ENCODE measurements at places on chromosomes 16 and 17.

GRCh38 chr17:73401911-73402310, 90.1 kb upstream of the CDC42EP4 start:
- DNase-seq, result no peak

DNA sequence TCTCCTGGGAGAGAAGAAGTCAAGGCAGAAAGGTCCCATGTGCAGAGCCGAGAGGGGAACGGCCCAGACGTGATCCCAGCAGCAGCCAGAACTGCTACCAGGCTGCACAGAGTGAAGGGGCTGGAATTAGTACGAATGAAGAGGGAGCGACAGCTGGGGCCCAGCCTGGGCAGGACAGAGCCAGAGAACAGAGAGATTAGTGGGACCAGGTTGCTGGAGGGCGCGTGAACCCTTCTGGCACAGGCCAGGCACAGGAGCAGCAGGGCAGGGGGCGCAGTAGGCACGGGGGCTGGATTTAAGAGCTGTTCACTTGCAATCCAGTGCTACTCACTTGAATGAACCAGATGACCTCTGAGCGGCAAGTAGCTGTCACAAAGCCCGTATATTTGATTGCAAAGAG, 66.9 kb downstream of the PLXDC1 start:
- no peak for DNase-seq

- no peak for DNase-seq
Observed at GRCh38 chr17:66776999-66777688, 57.8 kb upstream of the CACNG5 start.

- no peak for DNase-seq
Observed at GRCh38 chr16:11170696-11171447, 85.1 kb downstream of the SOCS1 start.

DNA sequence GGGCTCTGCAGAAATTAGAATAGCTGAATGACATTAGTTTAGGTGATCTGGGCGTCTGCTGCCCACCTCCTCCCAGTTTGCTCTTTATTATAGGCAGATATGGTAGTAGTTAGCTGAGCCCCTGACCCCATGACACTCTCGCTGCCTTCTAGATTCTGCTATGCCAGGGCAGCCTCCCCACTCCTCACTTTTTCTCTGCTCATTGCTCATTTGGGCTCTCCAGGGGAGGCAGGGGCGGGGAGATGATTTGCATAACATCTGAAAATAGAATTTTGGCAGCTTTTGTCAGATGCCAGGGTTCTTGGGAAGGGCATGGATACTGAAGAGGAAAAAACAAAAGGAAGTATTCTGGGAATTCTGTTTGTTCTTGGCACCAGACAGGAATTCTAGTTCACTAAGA, 78.0 kb upstream of the GAS7 start:
- no peak for DNase-seq

GRCh38 chr17:16888413-16889087, 83.4 kb downstream of the TNFRSF13B start:
- no peak for DNase-seq

DNA sequence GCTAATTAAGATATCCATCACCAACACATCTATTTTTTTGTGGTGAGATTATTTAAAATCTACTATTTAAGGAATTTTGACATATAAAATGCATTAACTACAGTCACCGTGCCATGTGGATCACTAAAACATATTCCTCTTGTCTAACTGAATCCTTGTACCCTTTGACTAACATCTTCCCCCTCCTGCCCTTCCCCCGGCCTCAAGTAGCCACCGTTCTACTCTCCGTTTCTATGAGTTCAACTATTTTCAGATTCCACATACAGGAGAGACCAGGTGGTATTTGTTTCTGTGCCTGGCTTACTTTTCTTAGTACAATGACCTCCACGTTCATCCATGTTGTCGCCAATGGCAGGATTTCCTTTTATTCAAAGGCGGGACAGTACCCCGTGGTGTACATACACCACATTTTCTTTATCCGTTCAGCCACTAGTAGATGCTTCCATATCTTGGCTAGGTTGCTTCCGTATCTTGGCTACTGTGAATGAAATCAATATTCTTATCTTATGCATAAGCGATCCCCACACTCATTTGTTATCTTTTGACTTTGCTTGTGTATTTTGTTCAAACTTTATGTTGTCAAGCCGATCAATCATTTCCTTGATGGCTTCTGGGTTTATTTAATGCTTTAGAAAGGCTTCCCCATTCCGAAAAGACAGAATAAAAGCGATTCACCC, 134.7 kb downstream of the KCNJ12 start:
- DNase-seq, result no peak

DNA sequence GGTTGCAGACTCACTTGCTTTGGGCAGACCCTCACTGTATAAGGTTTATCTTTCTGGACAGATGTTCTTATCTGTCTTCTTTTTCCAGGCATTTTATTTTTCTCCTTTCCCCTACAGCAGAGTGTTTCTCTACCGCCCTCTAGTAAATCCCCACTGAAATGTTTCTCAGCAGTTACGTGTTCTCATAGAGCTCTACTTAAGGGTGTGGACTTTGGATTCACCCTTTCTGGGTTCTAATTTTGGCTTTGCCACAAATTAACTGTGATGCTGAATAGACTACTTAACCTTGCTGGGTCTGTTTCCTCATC, 2.0 kb downstream of the ADAT1 start:
- DNase-seq, result no peak

DNA sequence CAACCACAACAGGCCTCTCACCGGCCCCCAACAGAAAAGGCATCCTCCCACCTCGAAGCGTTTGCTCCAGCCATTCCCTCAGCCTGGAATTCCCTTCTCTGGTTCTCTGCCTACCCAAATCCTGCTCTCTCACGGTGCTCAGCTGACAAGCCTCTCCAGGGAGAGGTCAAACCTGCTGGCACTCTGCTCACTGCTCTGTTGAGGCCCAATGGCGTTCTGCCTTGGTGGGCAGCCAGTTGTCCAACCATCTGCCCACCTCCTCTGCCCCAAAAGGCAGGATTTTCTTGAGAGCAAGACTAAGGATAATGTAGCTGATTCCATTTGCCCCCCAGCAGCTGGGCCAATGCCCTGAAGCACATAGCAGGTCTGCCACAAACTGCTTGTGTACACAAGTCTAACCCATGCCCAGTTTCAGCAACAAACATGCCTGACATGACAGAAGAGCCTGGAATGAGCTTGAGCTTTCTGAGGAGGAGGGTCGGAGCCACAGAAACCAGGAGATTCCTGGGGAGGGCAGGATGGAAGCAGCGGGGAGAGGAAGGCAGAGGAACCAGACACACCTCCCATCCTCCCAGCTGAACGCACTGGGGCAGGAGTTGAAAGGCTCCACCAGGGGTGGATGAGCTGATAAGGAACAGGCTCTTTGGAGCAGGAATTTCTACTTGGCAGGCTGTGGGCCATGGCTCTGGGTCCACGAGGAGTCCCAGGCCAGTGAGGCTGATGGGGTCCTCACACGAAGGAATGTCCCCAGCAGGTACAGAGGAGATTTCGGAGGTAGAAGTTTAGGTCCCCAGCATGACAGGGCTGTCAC, 23.9 kb downstream of the ARHGAP27 start:
- no peak for DNase-seq

DNA sequence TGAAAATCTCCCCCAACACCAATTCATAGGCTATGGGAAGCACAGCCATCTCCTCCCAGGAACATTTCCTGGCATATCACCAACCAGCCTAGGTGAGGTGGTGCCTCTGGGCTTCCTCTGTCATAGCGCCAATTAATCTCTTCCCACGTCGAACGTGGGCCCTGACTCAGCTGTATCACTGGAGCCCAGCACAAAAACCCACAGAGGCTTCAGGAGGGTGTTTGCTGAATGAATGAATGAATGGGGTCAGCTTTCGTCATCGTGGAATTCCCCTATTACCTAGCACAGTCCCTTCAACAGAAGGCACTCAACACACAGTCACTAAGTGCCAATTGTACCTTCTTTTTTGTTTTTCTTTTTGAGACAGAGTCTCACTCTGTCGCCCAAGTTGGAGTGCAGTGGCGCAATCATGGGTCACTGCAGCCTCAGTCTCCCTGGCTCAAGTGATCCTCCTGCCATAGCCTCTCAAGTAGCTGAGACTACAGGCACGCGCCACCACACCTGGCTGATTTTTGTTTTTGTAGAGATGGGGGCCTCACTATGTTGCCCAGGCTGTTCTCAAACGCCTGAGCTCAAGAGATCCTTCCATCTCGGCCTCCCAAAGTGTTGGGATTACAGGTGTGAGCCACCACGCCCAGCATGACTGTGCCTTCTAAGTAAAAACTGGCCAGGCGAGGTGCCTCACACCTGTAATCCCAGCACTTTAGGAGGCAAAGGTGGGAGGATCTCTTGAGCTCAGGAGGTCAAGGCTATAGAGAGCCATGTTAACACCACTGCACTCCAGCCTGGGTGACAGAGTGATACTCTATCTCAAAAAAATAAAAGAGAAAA, 4.1 kb downstream of the ZNF688 start:
- no peak for DNase-seq

DNA sequence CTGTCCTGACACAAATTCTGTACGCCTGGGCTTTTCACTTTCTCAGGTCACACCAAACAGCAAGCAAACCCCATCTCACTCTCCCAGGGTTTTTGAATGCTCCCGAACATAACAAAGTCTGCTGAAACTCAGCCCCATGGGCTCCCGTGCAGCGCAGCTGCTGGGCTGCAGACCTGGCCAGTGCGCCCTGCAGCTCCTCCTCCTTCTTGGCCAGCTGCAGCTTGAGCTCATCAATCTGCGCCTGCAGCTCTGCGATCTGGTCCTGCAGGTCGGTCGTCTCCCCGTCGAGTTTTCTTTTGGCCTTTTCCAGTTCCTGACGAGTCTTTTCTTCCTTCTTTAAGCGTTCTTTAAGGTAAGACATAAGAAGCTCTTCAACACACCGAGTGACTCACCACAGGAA, 70.5 kb downstream of the NDEL1 start:
- DNase-seq, result no peak

- no peak for DNase-seq
Observed at GRCh38 chr17:27544350-27545131, 86.4 kb upstream of the LGALS9 start.

DNA sequence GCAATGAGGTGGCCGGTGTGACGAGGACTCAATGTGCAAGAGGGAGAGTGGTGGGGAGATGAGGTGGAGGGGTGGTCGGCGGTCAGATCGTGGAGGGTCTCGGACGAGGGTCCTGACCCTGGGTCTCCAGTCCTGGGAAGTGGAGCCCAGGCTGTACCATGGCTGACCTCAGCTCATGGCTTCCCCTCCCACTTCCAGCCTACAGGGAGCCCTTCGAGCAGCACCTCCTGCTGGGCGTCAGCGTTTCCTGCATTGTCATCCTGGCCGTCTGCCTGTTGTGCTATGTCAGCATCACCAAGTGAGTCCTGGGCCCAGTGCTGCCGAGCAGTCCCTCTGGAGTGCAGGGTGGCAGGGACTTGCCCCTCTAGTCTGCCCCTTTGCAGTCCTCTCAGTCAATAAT, 41.8 kb downstream of the IL4R start:
- no peak for DNase-seq

- no peak for DNase-seq
Observed at GRCh38 chr17:49624896-49625295, 49.2 kb downstream of the NXPH3 start.

DNA sequence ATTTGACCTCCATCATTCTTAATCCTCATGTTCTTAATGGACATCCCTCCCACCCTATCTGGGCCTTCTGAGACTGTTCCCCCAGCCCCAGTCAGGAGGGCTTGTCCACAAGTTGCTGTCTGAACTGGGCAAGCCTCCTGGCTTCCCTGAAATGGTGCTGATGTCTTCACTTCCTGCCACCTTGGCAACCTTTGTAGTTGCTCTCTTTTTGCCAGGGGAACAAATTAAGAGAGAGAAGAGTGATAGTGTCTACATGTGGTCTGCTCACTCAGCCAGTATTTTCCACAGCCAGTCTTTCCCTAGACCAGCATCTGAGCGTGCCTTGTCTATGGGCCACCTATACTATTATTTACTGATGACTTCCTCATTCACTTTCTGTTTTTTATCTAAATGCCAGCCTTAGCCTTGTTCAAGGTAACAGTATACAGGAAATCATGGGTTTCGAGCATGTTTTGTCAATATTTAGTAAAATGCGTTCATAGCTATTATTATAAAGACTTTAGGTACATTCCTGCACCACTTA, 710.1 kb downstream of the MAF start:
- DNase-seq, result no peak

DNA sequence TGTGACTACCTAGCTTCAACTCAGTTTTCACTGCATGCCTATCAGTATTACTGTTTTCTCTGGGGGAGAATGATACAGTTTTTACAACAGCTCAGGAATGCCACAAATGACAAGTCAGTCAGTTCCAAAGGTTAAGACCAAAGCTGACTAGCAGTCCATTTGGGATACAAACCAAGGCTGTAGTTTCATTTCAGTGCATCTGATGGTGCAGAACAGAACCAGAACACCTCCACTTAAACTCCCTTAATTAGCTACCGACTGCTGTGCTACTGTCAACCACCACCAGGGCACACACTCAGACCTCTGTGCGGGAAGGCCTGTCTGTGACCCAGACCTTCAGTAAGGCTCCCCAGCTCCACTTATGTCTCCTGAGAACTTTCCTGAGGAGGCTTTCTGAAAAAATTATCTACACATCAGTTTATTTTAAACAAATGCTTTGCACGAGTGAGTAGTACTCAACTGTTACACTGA, 20.4 kb downstream of the NFE2L1 start:
- no peak for DNase-seq

- no peak for DNase-seq
Observed at GRCh38 chr16:54034684-54035083, 251.9 kb downstream of the IRX3 start.

- DNase-seq, result no peak
Observed at GRCh38 chr16:17076092-17076754, 394.5 kb downstream of the XYLT1 start.

GRCh38 chr17:6233339-6233738, 163.2 kb downstream of the WSCD1 start:
- DNase-seq, result no peak

DNA sequence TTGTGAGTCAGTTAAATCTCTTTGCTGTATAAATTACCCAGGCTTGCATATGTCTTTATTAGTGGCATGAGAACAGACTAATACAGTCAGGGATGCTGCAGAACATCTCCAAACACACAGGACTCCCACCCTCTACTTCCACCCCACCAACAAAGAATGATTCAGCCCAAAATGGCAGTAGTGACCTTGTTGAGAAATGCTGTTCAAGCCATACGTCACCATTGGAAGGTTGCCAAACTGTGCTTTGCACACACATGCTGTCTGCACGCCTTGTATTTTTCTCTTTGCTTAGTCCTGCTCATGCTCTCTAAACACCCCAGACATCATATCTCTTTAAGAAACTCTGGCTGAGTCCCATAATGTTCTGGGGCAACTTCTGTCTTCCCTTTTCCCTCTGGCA, 589.6 kb downstream of the WWOX start:
- no peak for DNase-seq

DNA sequence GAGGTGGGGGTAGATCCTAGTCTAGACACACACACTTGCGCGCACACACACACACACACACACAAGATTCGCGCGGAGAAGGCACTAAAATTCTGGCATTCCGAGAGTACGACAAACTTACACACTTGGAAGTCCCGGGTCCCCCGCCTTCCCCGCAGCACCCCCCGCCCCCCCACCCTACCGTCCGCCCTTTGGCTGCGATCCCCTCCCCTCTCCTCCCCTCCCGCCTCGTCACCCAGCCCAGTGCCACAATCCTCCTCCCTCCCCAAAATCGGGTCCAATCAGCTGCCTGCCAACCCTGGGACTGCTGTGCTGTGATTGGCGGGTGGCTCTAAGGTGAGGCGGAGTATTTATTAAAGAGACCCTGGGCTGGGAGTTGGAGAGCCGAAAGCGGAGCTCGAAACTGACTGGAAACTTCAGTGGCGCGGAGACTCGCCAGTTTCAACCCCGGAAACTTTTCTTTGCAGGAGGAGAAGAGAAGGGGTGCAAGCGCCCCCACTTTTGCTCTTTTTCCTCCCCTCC, at the start of gene SOX9:
Gene SOX9, plus strand, starts transcription at position 379 of the 522 bp plus-strand sequence. CDS start 372 bp downstream, outside the sequence.
- DNase-seq, result no peak

- no peak for DNase-seq
Observed at GRCh38 chr16:88754912-88755744, 29.9 kb downstream of the PIEZO1 start.

All from activated naive CD4-positive, alpha-beta T cell (primary cell).